Mucosa of gallbladder (tissue), 1 donor: ENCODE measurements at places on chromosomes 2 and 18. TPM values are rescaled to one million over a fixed set of nuclear protein-coding genes. Genes with fewer than 3 reads are reported as not detected.

The IKZF2 gene
- total RNA-seq, result 12.7 TPM

- DNase-seq, result no peak
Measured at GRCh38 chr18:47151439-47151838, 1.1 kb upstream of the HDHD2 start.

GRCh38 chr2:180709392-180710145, 270.8 kb upstream of the UBE2E3 start:
- DNase-seq, result no peak

DNA sequence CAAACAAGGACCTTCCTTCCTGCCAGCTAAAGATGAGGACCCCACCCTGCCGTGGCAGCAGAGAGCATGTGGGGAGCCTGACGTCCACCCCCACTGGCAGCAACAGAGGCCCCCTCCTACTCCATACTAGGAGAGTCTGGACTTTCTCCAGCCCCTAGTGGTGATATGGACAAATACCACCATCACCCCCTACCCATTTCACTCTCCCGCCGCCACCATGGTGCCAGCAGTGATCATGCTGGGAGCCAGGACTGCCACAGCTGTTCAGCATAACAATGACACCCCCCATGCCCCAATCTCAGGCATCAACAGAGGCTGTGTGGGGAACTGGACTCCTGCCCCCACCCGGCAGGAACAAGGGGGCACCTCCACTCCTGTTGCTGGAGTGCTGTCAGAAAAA, 42.7 kb upstream of the ATP9B start:
- no peak for DNase-seq

The FRZB gene
- 46.5 TPM for total RNA-seq

DNA sequence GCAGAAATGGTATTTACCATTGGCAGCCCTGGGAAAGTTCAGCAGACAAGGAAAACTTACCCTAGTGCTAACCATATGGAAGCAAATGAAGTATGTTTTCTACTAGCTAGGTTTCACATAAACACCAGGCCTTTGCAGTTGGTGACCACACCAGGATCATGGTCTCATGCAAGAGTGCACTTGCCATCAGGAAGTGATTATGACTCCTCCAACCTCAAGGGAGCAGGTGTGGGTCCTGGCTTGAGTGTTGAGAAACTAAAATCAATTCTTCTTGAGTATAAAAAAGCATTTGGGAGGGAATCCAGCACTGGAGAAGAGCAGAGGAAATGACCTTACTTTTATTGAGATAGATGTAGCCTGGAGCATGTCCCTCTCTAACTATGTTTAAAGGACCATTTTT, 56.8 kb upstream of the SPAG16 start:
- no peak for DNase-seq

- DNase-seq, result no peak
Measured at GRCh38 chr2:240289701-240290431, 145.6 kb upstream of the GPC1 start.

DNA sequence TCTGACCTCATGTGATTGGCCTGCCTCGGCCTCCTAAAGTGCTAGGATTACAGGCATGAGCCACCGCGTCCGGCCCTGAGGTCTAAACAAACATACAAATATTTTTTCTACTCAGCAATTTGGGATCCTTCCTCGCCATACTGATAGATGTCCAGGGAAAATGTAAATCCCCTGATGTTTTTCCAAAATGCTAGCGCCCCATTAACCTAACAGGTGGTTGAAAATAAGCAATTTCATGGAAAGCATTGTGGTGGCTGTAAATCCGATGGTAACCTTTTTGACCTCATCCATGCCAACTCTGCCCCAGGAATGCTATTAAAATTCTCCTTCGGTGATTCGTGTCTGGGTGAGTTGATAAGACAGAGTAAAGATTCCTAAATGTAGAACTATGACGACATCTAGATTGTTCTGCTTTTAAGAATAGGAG, 19.3 kb downstream of the GEMIN6 start:
- no peak for DNase-seq

The SCG2 gene
- 1.1 TPM for total RNA-seq

DNA sequence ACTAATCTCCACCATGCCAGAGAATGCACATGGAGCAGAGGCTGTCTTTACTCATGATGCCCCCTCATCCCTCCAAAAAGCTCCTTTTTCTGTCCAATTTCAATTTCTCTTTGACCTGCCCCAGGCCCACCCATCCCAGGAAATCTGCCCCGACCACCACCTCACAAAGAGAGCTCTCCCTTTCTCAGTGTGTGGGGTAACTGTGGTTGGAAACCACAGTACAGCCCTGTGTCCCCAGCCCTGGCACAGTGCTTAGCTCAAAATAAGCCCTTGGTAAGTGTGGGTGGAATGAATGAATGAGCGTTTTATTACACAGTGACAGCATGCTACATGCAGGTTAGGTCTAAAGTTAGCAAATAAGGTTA, 43.7 kb upstream of the CAB39 start:
- DNase-seq, result no peak

The OSGEPL1 gene
- total RNA-seq, result 6.3 TPM

- no peak for DNase-seq
Measured at GRCh38 chr2:44364604-44365003, 2.9 kb downstream of the CAMKMT start.

DNA sequence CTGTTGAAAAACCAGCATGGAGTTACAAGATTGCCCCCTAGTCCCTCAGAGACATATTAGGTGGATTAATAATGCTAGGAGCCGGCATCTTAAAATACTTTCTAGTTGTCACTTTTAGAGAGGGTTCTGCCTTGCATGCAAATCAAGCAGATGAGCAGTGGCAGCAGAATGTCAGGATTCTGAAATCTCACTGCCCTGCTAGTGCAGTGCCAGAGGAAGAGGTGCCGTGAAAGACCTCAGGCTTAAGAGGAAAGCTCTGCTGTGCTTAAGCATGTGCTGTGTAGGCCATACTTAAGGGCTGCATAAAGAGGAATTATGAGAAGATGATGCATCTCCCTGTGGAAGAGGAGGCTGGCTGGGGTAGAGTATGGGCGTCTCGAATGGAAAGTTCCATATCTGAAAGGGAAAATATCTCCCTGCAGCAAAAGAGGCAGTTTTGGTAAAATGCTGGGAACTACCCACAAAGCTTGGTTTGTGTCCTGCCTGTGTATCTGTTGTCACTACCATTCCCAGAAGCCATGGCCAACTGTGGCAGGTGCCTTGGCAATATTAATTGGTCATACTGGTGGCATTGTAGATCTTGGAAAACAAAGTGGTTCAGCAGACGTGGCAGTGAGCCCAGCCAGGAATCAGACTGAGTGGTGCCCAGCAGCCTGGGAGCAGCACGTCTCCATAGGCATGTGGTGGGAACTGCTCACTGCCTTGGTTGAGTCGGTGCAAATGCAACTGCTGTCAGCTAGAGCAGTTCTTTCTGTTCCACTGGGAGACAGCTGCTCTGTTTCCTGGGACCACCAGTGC, 131.9 kb downstream of the EVA1A start:
- DNase-seq, result no peak

- no peak for DNase-seq
Measured at GRCh38 chr2:232276084-232276732, 102.3 kb upstream of the ALPP start.

The BMP10 gene
- not detected for total RNA-seq

The FABP1 gene
- 1.5 TPM for total RNA-seq

The RAX gene
- not detected for total RNA-seq

GRCh38 chr2:86065512-86065911, 40.2 kb downstream of the POLR1A start:
- DNase-seq, result no peak

The CACNB4 gene
- total RNA-seq, result 1.8 TPM

DNA sequence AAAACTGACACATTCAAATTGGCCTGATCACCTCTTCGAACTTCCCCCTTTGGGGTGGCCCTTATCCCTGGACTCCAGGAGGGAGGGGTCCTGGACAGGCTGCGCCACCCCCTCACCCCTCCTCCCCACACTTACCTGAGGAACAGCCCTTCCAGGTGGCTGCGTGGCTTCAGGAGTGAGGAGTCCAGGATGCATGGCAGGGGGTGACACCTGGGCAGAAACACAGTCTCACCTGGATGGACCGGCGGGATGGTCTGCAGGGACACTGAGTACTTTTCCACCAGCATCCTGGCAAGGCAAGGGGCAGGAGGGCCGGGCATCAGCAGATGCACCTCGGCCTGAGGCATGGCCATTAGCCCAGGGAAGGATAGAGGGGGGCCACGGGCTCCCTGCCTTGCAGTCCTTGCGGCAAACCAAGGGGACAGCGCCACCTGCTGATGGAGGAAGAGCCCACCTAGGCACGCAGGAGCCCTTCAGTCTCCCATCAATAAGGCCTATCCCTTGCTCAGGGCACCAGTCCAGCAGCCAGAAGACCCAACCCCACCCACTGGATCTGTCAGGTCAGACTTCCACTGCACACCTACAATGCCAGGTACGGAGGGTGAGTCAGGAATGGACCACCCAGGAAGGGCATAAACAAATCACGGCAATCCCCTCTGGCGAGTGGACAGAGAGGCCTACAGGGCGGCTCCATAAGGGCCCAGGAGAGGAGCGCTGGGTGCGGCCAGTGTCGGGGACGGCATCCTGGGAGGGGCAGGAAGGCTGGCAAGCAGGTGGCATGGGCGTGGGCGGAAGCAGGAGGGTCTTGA, 26.0 kb downstream of the FAM178B start:
- DNase-seq, result peak; percentile 89

The CASP10 gene
- total RNA-seq, result 18.9 TPM

The EN1 gene
- total RNA-seq, result not detected

- no peak for DNase-seq
Measured at GRCh38 chr2:221255862-221256261, 316.2 kb downstream of the EPHA4 start.

The HSPE1 gene
- 115 TPM for total RNA-seq

DNA sequence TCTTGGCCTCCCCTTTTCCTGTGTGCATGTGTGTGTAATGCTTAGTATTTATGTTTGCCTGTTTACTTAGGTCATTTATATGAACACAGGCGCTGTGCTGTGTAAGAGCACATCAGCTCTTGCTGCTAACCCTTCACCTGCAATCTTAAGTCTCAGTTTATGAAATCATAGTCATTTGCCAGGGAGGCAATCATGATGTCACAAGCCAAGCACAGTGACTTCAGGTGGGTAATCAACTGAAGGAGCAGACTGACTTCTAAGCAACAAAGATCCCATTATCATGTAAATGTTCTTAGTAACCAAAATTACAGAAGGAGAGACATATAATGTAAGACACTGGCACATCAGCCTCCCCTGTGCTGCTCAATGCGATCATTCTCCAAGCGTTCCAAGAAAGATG, 386.3 kb upstream of the MEIS1 start:
- DNase-seq, result no peak

- DNase-seq, result no peak
Measured at GRCh38 chr2:40359811-40360210, 92.1 kb downstream of the SLC8A1 start.

The SPEG gene
- total RNA-seq, result 80.5 TPM

- DNase-seq, result no peak
Measured at GRCh38 chr18:54726143-54726542, 102.1 kb upstream of the RAB27B start.

- no peak for DNase-seq
Measured at GRCh38 chr18:27579364-27579763, 394.3 kb upstream of the CHST9 start.

DNA sequence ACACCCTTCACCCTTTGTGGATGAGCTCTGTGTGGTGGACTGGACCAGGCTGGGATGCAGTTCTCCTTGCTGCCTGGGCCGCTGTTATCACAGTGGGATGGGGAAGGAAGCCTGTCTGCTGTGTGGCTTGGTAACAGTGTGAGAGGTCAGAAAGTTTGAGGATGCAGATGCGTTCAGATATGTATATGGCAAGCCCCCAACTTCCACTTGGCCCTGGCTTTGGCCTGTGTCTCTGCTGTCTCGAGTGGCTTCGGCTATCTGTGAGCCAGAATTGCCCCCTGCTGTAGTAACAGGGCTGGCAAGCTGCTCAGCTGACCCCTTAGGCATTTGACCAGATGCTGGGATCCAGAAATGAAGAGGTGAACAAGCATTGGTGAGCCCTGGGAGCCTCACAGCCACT, 106.8 kb downstream of the WDSUB1 start:
- DNase-seq, result no peak

- no peak for DNase-seq
Measured at GRCh38 chr2:98087447-98088020, 567 bp downstream of the VWA3B start.

- DNase-seq, result no peak
Measured at GRCh38 chr2:8132351-8132831, 549.5 kb upstream of the ID2 start.

GRCh38 chr18:28127763-28128658, 48.9 kb downstream of the CDH2 start:
- no peak for DNase-seq

The PGAP1 gene
- total RNA-seq, result 6.8 TPM

GRCh38 chr2:16625759-16626158, 39.9 kb downstream of the CYRIA start:
- no peak for DNase-seq

The DSG2 gene
- total RNA-seq, result 103 TPM

GRCh38 chr2:201821080-201821479, 14.7 kb downstream of the CDK15 start:
- DNase-seq, result no peak

GRCh38 chr2:109210431-109211200, 81.6 kb downstream of the SH3RF3 start:
- DNase-seq, result no peak

DNA sequence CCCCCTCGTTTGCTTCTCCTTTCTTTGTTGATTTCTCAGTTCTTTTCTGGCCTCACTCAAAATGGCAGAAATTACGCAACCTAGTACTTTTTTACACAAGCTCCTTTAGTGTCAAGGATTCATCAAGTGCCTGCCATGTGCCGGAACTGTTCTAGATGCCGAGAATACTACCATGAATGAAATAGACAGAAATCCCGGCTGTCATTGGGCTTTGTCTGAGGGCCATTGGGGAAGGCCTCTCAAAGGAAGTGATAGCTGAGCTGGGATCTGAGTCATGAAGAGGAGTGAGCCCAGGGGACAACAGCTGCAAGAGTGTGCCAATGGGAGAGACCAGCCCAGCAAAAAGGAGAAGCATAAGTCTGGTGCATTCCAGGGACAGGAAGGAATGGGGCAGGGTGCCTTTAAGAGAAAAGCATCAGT, 34.3 kb upstream of the PPP1CB start:
- DNase-seq, result peak; percentile 28

- DNase-seq, result no peak
Measured at GRCh38 chr18:2354292-2354691, 217.0 kb downstream of the METTL4 start.

The SCYGR7 gene
- total RNA-seq, result not detected

DNA sequence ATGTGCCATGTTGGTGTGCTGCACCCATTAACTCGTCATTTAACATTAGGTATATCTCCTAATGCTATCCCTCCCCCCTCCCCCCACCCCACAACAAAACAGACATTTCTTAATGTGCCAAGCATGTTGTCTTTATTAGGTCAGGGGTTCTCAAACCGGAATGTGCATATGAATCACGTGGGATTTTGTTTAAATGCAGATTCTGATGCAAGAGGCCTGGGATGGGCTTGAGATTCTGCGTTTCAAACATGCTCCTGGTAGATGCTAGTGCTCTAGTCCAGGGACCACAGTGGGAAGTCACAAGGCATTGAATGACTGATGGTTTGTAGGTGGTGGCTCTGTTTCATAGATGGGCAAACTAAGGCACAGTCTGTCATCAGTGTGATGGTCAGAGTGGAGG, 184.7 kb downstream of the SMAD7 start:
- no peak for DNase-seq
